ENCODE measurements at places on chromosomes 7 and 10. TPM values are rescaled to one million over a fixed set of nuclear protein-coding genes. Genes with fewer than 3 reads are reported as not detected.

The UTF1 gene
- total RNA-seq: not detected

The HMX3 gene
- not detected for total RNA-seq

The ADAP1 gene
- 29.8 TPM for total RNA-seq

The LRRC17 gene
- total RNA-seq: not detected

The PIP gene
- total RNA-seq: not detected

The NOS3 gene
- total RNA-seq: 12.5 TPM

The FAM237B gene
- not detected for total RNA-seq

The FAM24A gene
- not detected for total RNA-seq

The KCNH2 gene
- 0.50 TPM for total RNA-seq

The CLDN3 gene
- not detected for total RNA-seq

The NRP1 gene
- 1.7 TPM for total RNA-seq

The TMEM130 gene
- not detected for total RNA-seq

The MUC3A gene
- not detected for total RNA-seq

The PVRIG gene
- total RNA-seq: 86.1 TPM

The ZPBP gene
- not detected for total RNA-seq

The AKR1E2 gene
- total RNA-seq: 4.5 TPM

Measured in activated naive CD8-positive, alpha-beta T cell treated with anti-CD3 and anti-CD28 coated beads, Interleukin-2, amount 10 ng/mL, durations not matched to agents 7 days and 5 days (primary cell).